Vagina (tissue), 2 donors: ENCODE measurements at places on chromosomes 4 and X.
A peak's percentile ranks its signal among the peaks of the same experiment; 100 is the strongest.

GRCh38 chr4:178185517-178185916, 743.3 kb upstream of the AGA start:
- H3K36me3 ChIP-seq, result no peaks in the 10 kb centered on the region
- no peaks in the 10 kb centered on the region for H3K27me3 ChIP-seq
- no peak overlapping the region for H3K4me3 ChIP-seq
- H3K4me1 ChIP-seq, result no peaks in the 10 kb centered on the region
- no peak overlapping the region for H3K27ac ChIP-seq

- no peak overlapping the region for H3K27ac ChIP-seq
- H3K27me3 ChIP-seq, result no peaks in the 10 kb centered on the region
- DNase-seq, result no peak
- H3K4me3 ChIP-seq, result no peak overlapping the region
- no peaks in the 10 kb centered on the region for H3K4me1 ChIP-seq
Observed at GRCh38 chr4:99102634-99103033, 14.0 kb upstream of the ADH5 start.

GRCh38 chr4:28916585-28916984, 1803.6 kb upstream of the PCDH7 start:
- no peaks in the 10 kb centered on the region for H3K36me3 ChIP-seq
- no peak overlapping the region for H3K27ac ChIP-seq
- no peak for DNase-seq
- no peaks in the 10 kb centered on the region for H3K4me1 ChIP-seq

DNA sequence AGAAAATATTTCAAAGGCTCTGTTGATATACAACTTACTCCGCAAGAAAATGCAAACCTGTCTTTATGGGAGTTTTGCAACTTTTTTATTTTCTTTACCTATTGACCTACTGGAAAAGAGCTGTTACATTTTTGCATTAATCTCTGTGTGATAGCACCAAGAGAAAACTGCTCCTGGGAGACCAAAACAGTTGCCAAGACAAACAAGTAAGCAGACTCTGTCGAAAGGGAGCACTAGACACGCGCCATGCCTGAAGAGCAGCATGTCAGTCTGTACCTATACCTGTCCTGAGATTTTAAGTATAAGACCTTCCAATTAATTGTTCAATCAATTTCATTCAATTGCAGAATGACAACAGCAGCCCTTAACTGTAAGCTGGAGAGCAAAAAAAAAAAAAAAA, 56.0 kb upstream of the TECRL start:
- no peak for DNase-seq
- no peaks in the 10 kb centered on the region for H3K27me3 ChIP-seq
- H3K36me3 ChIP-seq, result no peaks in the 10 kb centered on the region
- no peak overlapping the region for H3K4me3 ChIP-seq
- no peak overlapping the region for H3K27ac ChIP-seq

DNA sequence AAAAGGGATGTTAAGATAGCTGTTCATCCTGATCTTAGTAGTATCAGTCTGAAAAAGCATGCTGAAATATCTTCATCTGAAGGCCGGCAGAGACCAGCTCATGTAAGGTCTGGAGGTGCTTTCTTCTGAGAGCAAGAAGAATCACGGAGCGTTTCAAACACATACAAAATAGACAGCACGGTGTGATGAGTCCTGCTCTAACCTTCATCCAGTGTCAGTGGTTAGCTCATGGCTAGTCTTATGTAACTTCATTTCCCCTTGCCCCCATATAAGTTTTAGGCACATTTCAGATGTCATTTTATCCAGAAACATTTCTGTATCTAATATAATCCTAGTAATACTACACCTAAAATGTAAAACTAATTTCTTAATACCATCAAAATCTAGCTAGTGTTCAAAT, 27.8 kb downstream of the ADD1 start:
- H3K36me3 ChIP-seq, result no peaks in the 10 kb centered on the region
- peaks cover 73% of the 10 kb centered on the region for H3K4me1 ChIP-seq

- H3K27ac ChIP-seq, result no peak within 1 kb of the TSS
- H3K27me3 ChIP-seq, result no peaks in the 10 kb centered on the region
- peak; percentile 91 for DNase-seq
- H3K36me3 ChIP-seq, result no peaks in the 10 kb centered on the region
- peak within 1 kb of the TSS; percentile 24 for H3K4me3 ChIP-seq
Observed at GRCh38 chrX:152637649-152638442, at the start of gene GABRQ. GABRQ (plus strand) TSS chrX:152637895; CDS start chrX:152638203, 308 bp downstream.
